ENCODE measurements at places on chromosomes 16 and 17.

GRCh38 chr16:51556694-51557340 is 405.7 kb upstream of the SALL1 start:
- DNase-seq, result peak; percentile 2

DNA sequence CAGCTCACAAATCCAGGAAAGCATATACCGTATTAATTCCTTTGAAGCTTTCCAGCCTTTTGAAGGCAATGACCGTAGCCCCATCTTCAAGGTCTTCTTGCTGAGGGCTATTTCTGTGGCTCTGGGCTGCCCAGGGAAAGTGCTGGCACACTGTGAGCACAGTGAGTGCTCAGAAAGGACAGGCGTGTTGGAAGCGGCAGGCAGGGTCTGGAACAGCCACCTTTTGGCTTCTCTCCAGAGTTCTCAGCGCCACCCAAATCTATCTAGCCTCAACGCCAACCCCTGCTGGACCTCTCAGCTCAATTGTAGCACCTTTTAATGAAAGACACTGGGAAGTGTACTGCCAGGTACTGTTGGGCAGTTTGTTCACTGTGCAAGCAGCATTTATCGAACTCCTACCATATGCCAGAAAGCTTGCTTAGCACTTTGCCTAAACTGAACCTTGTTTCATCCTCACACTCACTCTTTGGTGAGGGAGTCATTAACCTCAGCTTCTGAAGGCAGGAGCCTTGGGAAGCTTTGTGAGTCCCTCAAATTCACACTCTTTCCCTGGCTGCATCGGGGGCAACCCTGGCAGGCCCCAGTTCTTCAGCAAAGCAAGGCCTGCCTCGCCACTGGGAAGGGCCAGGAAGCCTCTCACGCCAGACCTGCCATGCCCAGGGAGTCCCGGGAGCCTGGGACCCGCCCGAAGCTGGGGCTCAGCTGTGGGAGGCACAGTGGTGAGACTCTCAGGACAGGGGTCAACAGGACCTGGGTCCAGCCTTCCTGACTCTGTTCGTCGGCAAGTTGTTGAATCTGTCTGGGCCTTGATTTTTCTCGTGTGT is 13.5 kb upstream of the CIBAR2 start:
- no peak for DNase-seq

DNA sequence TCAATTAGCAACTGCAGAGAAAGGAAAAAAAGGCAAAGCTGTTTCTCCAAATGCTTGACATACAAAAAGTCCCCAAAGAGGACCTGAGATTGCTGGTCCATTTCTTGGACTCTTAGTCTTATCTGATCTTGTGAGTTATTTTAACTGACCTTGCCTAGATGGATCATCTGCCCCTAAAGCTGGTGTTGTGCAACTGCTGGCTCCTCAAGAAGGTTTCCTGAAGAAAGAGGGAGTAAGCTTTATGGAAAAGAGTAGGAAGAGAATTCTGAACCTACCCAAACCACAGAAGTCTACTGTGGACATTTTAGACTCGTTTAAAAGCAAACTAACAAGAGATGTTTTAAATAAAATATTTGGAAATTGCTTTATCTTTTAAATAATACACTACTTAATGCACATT is 140.0 kb upstream of the HS3ST3A1 start:
- no peak for DNase-seq

DNA sequence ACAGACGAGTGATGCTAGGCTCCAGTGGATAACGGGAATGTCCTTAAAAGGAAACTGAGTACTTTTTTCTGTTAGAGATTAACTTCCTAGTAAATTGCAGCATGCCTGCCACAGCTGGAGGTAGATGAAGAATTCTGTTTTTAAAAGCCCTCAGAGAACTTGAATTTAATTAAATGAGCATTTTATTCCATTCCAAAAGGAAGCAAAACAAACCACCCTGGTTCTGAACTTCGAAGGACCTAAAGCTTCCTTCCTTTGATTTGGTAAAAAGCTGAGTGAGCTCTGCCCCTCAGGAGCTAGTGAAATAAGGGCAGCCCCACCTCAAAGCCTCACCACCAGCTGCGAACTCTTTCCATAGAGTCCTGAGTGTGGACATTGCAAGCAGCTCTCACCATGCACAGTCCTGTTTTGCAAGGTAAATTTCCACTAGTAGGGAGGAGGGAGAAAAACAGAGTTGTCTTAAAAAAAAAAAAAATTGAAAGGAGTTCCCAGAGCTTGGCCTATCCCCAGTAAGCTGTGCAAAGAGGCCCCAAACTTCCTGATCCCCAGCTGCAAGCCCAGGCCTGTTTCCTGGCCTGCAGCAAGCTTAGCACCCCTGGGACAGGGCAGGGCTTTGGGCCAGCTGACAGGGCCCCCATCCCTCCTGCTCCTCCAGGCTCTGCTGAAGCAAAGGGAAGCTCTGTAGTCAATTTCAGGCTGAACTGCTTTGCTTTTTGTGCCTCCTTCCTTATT is 11.2 kb downstream of the CHD9NB start:
- peak; percentile 75 for DNase-seq
